Cardiac septum (tissue), 1 donor: ENCODE measurements at places on chromosomes 4 and X. TPM values are rescaled to one million over a fixed set of nuclear protein-coding genes. Genes with fewer than 3 reads are reported as not detected.

TEX13B gene
- total RNA-seq, result not detected

GLRA3 gene
- total RNA-seq, result not detected

SLC2A9 gene
- 5.5 TPM for total RNA-seq

- no peak for DNase-seq
Observed at GRCh38 chr4:41307638-41308037, 50.9 kb downstream of the UCHL1 start.

DNA sequence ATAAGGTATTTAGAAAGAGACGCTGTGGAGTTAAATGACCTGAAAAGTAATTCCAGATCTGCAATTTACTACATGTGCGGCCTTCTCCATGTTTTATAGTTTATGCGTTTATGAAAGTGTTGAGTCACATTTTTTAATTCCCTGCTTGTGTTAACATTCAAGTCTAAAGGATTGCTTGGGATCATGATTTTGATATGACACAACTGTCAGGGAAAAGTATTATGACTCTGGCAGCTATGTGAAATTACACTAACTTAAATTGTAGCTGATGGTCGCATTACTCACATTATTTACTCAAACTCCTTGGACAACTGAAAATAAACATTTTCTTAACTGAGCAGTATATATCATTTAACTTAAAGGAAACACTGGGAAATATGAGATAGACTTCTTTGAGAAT, 14.3 kb upstream of the GABRB1 start:
- no peak for DNase-seq

DNA sequence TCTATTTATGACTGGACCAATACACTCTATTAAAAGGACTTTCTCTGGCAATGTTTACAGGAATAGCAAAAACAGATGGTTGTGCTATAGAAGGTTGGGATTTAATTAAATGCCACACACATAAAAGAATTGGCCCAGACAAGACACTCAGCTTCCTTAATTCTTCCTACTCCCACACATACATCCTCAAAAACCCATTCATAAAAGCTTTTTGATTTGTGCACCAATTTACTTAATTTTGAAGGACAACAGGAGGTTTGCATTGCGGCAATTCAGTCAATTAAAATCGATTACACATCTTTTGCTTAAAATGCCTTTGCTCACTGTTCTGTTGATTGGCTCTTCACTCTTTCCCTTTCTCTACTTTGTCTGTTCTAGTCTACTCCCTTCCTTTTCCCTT, 317.1 kb downstream of the CBLL2 start:
- DNase-seq, result no peak

DNA sequence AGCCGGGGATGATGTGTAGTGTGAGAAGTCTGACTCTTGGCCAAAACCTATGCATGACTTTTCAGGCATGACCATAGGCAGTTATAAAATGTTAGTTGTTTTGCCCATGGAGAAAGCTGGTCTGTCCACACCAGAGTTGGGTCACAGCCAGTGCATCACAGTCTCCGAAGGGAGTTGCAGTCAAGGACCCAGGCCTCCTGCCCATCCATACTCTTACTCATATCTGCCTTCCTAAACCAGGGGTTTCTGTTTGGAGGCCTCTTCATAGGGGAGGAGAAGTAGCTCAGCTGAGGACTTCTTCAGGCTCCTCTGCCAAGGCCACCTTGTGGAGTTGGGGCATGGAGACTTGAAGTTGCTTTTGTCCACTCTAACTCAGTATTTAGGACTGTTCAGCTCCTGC, 1008.3 kb downstream of the PCDH18 start:
- no peak for DNase-seq

PCDH7 gene
- total RNA-seq, result 70.8 TPM

GRCh38 chr4:54863571-54864255, 206.0 kb downstream of the KIT start:
- no peak for DNase-seq
